ENCODE measurements at places on chromosomes 5 and 9.

DNA sequence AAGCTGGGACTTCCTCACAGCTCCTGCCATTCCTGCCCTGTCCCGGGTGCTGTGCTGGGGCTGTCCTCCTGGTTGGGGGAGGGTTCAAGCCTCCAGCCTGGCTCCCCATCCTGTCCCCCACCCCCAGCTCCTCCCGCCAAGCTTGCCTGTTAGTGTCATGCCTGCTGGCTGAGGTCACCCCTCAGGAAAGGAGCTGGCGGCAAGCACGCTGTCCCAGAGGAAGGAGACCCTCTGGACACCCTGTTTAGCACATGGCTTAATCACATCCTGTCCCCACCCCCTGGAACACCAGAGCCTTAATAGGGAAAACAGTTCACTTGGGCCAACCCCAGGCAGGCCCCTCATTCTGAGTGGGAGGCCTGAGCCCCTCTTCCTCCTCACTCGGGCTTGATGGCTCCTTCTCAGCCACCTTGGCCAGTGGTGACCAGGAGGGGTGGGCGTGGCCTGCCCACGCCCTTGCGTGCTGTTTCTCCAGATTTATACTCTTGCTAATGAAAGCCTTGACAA is 9.2 kb upstream of the PHYHD1 start:
- no peak for DNase-seq

- no peak for DNase-seq
Measured at GRCh38 chr5:176762489-176762888, 47.9 kb upstream of the UNC5A start.

DNA sequence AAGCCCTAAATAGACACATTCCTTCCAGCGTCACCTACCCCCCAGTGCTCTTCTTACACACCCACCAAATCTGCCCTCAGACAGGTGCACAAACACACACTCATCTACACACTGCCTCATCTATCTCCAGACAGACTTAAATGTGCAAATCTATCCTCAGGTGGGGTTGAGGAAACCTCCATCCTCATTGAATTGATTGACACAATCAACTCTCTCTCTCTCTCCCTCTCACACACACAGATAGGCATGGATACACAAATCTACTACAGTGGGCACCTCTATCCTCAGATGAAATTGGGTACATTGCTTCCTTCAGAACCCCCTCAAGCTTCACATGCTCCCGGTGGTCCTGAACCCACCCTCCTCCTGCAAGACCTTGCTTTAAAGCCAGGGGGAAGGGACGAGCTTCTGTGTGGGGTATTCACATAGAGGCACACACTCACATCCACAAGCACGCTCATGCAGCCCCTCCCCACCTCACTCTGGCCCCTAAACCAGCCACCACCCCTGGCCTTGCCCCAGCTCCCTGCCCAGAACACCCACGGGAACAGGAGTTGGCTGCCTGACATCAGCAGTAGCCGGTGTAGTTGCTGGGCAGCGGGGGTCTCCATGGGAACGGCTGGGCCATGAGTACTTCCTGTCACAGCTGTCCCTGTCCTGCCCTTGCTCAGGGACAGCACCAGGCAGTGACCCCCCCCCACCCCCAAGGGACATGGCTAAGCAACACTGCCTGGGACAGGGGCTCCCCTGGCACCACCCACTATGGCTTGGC is 22.8 kb downstream of the PCDH1 start:
- no peak for DNase-seq

DNA sequence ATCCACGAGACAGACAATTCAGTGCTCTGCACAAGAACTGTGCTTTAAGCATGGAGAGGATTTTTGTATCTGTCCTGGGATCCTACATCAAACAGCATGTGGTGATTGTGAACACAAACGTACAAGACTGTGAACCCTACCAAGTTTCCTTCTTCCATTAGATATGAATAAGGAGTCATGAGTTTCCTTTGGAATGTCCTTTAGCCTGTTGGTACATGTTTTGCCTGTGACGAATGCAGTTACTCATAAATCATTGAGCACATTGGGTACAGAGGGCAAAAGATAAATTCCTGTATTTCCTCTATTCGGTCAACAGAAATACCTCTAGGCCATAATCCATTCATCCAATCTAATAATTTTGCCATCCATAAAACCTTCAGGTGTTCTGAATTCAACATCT is 61.5 kb downstream of the FXN start:
- no peak for DNase-seq

DNA sequence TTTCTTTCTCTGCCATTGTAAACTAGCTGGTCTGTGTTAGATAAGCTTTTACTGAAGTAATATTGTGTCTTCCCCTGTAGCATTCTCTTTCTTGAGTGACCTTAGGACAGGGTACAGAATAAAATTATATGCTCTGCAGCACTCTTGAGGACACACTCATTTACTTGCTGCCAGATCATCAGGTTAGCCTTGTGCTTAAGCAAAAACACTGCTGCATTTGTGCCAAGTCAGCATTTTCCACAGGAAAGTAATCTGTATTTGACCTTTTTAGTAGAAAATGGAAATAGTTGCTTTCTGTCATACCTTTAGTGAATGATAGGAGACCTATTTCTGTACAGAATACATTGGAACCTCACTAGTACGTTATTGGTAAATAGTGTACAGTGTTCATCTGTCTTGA is 54.2 kb downstream of the LMNB1 start:
- DNase-seq: no peak

GRCh38 chr5:133924221-133924920 is 44.1 kb downstream of the C5orf15 start:
- DNase-seq: no peak

DNA sequence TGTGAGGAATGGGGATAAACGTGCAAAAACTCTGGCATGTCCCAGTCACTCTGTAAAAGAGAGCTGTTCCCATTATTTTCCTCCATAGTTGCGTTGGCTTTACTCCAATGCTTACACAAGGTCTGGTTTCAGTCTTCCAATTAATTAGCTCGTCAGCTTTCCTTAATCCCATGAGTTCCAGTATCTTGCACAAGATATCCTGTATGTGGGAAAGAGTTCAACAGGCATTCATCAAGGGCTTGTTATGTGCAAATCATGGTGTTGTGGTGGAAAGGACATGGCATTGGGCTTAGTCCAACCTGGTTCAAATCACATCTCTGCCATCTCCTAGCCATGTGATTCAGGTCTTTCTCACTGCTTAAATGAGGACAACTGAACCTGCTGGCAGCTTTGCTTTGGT is 77.5 kb upstream of the PANK3 start:
- DNase-seq: no peak

- DNase-seq: no peak
Measured at GRCh38 chr9:95772320-95773052, 103.0 kb upstream of the ERCC6L2 start.

DNA sequence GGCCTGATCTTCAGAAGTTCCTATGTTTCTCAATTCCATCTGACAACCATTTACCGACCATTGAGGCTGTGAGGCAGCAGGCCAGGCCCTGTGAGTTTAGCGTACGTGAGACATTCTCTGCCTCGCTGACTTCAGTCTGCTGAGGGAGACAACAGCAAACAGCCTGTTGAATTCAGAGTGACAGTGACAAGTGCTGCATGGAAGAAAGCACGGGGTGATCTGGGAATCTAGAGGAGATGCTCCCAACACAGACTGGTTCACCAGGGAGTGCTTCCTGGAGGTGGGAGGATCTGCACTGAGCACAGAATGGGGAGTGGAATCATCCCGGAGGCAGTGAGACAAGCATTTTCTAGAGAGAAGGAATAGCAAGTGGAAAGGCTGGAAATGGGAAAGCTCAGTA is 10.0 kb upstream of the DDX41 start:
- DNase-seq: no peak

GRCh38 chr9:7150153-7150890 is 392.5 kb downstream of the KDM4C start:
- no peak for DNase-seq

DNA sequence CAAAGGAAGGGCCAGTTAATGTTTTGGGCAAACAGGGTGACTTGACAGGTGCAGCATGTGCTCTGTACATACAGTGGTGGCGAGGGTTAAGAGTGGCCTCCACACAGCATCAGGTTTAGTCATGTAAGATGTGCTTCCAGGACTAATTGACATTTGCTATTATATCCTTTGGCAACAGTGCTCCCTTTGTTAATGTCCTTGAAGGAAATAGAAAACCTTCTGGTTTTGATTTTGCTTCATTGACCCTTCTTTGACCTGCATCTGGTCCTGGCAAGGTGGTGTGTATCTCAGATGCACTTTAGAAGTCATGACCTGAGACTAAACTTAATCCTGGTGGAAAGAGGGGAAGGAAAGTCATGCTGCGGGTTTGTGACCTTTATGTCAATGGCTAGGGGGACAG is 440.0 kb downstream of the ENC1 start:
- no peak for DNase-seq

GRCh38 chr5:62690421-62690820 is 111.8 kb downstream of the LRRC70 start:
- no peak for DNase-seq

GRCh38 chr9:129666575-129666974 is 1.1 kb downstream of the PRRX2 start:
- DNase-seq: no peak

- DNase-seq: no peak
Measured at GRCh38 chr9:86774116-86774515, 173.2 kb downstream of the GAS1 start.

GRCh38 chr5:231661-232060 is 13.5 kb downstream of the SDHA start:
- DNase-seq: no peak

Measured in K562 (cell line).